ENCODE measurements at places on chromosomes 4 and X.

GRCh38 chrX:124085063-124085462, 123.6 kb downstream of the STAG2 start:
- DNase-seq = no peak

GRCh38 chr4:13327991-13328390, 156.1 kb downstream of the RAB28 start:
- DNase-seq = no peak

GRCh38 chr4:22348410-22348809, 167.5 kb downstream of the ADGRA3 start:
- no peak for DNase-seq

- no peak for DNase-seq
Measured at GRCh38 chr4:55272589-55272988, 73.5 kb upstream of the SRD5A3 start.

- DNase-seq = no peak
Measured at GRCh38 chrX:13506574-13506973, 62.8 kb upstream of the EGFL6 start.

All from left forelimb (tissue), 1 donor.